Iris pigment epithelial cell (primary cell): ENCODE measurements at places on chromosomes 1 and 21.

- peak; percentile 22 for DNase-seq
Observed at GRCh38 chr21:31566064-31566463, 93.4 kb upstream of the SOD1 start.

DNA sequence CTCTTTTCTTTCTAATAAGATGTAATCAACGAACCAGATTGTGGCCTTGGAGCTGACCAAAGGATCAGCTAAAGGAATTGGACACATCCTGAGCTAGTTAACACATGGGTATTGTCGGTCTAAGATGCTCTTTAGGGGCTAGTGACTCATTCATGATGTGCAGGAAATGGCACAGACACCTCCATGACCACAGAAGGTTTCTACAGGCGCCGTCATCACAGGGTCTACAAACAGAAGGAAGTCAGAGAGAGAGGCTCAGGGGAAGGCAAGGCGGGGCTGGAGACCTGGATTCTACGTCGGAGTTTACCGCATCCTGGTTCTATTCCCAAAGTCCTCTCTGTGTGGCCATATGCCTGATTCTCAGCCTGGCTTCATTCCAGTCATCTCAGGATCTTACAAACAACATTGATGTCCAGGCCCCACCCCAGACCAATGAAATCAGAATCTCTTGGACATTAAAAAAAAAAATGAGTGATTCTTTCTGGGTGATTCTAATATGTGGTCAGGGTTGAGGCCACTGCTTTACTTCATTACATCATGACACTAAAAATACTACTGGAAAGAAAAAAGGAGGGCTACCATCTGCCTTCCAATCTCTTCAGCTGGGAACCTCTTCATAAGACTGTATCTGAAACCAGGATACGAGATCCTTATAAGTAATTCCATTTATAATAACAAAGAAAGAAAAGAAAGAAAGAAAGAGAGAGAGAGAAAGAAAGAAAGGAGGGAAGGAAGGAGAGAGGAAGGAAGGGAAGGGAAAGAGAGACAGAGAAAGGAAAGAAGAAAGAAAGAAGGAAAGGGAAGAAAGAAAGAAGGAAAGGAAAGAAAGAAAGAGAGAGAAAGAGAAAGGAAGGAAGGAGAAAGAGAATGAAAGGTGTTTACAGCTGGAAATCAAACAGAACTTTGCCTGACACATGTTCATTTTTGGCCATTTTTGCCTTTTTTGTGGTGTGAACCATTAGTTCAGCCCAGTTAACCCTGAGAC, 11.6 kb upstream of the KCNJ15 start:
- DNase-seq = peak; percentile 98

DNA sequence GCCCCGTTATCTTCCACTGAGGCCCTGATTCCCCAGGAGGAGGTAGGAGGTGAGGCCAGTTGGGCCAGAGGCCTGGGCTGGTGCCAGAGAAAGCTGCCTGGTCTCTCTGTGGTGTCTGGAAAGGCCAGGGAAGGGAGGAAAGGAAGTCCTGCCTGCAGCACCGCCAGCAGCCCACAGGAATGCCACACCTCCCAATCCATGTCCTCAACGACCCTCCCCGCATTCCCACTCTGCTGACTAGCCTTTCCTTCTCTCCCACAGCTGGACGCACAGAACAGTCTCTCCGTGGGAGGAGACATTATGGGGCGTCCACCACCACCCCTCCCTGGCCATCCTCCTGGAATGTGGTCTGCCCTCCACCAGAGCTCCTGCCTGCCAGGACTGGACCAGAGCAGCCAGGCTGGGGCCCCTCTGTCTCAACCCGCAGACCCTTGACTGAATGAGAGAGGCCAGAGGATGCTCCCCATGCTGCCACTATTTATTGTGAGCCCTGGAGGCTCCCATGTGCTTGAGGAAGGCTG, 18.0 kb downstream of the CSF1 start:
- DNase-seq = peak; percentile 63

DNA sequence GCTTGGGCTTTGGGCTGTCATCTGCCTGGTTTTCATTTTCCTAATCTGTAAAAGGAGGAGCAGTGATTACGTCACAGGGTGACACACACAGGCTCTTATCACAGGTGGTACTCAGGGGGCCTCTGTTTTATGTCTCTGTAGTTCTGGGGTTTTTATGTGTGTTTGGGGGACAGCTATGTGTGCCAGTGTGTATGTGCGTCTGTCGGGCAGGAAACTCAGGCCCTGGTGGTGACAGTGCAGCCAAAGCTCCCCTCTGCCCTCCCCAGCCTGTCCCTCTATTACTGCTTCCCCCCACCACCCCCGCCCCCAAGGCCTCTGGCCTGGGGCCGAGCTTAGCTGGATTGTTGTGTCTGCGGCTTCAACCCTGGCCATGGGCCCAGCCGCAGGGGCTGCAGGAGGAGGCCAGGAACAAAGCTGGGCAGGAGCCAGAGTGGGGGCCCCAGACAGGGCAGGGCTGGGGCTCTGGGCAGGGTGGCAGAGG, 13.3 kb downstream of the MFAP2 start:
- peak; percentile 84 for DNase-seq

GRCh38 chr1:22416555-22417454, 34.8 kb upstream of the ZBTB40 start:
- DNase-seq = peak; percentile 62

GRCh38 chr1:178341261-178341956, 155.4 kb downstream of the CLEC20A start:
- peak; percentile 89 for DNase-seq

GRCh38 chr1:26161415-26162219, 2.7 kb downstream of the FAM110D start:
- peak; percentile 60 for DNase-seq

GRCh38 chr1:246445503-246445902, 61.6 kb downstream of the SMYD3 start:
- DNase-seq = no peak

GRCh38 chr1:204803607-204804006, 67.1 kb upstream of the NFASC start:
- DNase-seq = no peak

- no peak for DNase-seq
Observed at GRCh38 chr1:85576266-85576641, 4.3 kb upstream of the CCN1 start.

DNA sequence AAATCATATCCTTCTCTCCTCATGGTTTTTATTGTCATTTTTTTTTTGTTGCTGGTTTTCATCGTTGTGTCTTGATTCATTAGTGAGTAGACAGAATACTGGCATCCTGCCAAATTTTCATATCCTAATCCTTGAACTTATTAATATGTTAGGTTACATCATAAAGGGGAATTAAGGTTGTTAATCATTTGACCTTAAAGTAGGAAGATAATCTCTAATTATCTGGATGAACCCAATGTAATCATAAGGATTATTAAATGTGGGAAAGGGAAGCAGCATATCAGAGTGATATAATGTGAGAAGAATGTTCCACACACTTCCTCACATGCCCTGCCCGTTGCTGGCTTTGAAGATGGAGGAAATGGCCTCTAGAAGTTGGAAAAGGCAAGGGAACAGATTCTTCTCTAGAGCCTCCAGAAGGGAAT, 299.7 kb downstream of the HMCN1 start:
- DNase-seq = peak; percentile 30

GRCh38 chr1:110339407-110340206, 430 bp downstream of the RBM15 start:
- peak; percentile 67 for DNase-seq

- DNase-seq = no peak
Observed at GRCh38 chr1:27342391-27342777, 562 bp downstream of the SYTL1 start.

GRCh38 chr1:147600119-147601111, 59.1 kb downstream of the BCL9 start:
- peak; percentile 35 for DNase-seq

DNA sequence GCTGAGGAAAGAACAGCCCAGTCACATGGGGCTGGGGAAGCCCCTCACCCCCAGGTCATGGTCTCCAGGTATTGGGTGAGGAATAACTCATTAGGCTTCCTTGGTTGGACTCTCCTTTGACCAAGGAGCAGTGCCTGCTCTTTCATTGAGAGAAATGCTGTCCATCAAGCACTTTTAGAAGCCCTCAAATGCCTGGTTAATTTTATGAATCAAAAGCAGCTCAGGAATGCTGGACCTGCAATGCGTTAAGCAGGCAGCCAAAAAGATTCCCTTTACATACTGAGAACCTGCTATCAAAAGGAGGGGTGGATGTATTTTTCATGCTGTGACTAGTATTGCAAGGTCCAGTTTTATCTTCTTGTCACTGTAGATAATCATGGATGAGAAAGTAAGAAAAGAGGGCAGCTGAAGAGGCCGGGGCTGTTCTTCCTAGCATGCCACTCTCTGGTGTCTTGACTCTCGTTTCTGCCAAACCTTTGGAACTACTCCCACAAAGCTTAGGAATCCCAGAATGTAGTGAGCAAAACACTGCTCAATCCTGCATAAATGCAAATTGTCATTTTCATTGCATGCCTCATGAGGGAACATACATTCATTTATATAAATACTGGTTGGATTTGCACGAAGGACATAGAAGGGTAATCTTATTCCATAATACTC, 2.1 kb upstream of the CD58 start:
- DNase-seq = no peak

GRCh38 chr1:160209321-160210046, 4.3 kb downstream of the PEA15 start:
- DNase-seq = peak; percentile 48

- no peak for DNase-seq
Observed at GRCh38 chr1:53417074-53417511, 42.1 kb upstream of the DMRTB1 start.

- no peak for DNase-seq
Observed at GRCh38 chr1:97646071-97646470, 274.8 kb downstream of the DPYD start.

- peak; percentile 47 for DNase-seq
Observed at GRCh38 chr1:43934101-43934985, 742 bp downstream of the ARTN start.

DNA sequence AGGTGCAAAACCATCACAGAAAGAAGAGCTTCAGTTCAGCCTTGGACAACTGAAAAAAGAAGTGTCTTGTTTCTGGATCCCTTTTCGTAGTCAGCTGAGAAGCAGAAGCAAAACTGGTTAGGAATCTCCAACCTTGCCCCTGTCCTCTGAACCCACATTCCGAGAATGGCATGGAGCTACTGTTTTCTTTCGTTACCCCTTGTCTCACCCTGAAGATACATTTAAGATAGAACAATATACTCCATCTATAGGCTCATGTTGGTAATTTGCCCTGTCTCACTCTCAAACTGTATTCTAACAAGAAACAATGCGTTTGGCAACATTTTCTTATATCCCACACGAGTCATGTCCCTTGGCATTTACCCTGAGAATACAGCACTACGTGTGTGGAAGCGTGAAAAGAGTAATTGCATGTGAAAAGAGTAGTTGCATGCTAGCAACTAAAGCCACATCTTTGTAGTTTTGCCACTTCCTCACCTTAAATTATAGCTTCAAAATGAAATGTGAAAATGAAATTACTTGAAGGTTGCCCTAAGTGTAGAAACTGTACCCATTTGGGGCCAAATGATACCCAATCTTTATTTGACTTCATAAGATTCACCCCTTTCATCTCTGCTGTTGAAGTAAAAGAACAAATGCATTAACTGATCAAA, 5.3 kb downstream of the SLAMF7 start:
- DNase-seq = no peak

DNA sequence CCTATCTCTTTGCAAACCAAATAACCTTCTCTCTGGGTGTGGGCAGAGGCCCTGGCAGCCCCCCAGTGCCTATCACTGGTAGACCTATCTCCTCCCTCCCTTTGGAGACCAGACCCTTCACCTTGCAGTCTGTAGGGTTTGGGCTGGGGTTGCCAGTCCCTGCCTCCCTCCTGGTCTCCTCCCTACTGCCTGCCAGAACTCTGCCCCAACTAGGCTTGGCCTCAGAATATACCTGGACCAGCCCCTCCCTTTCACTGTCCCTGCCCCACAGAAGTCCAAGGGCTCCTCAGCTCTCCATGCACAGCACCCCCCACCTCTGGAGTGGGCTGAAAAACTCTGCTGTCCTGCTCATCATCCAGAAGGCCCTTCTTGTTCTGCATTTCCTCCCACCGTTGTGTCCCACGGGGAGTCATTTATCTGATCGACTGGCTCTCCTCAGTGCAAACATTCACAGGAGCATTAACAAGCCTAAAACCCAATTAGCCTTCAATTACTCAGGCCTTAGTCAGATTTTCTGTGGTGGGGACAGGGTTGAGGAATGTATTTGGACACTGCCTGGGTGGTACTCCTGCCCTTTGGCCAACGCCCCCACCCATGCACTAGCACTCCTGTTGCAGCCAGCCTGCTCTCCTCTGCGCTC, 27.7 kb upstream of the DMBX1 start:
- no peak for DNase-seq

GRCh38 chr1:53047737-53048736, 14.0 kb upstream of the PODN start:
- DNase-seq = peak; percentile 92

GRCh38 chr1:94989398-94989797, 62.5 kb upstream of the CNN3 start:
- no peak for DNase-seq

DNA sequence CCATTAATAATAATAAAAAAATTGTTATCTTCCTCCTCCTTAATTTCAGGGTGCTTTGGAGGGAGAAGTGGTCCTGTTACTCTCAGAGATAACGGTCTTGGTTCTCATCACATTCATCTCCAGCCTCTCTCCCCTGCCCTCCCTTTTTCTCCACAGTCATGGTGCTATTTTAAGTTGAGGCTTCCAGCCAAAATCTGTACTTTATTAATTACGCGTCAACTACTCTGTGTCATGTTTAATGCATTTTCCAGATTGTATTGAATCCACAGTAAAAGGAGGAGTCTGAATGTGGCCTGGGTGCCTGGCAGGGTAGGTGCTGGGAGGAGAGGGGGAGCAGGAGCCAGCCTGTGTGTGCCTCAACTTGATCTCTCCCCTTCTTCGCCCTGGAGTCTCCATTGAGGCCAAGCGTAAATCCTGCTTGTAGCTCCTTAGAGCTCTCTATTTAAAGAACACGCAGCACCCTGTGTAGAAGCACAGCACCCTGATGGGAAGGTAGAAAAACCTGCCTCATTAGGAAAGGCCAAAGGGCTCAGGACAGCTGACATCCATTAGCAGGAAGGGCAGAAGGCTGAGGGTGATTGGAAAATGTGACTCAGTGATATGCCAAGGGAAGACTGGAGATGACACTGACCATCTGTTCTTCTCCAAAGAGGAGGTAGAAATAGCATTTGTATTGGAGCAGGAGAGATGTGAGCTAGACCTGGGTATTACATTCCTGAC, 82.4 kb downstream of the PLXNA2 start:
- DNase-seq = no peak

- no peak for DNase-seq
Observed at GRCh38 chr1:65109487-65109886, 38.5 kb upstream of the AK4 start.

DNA sequence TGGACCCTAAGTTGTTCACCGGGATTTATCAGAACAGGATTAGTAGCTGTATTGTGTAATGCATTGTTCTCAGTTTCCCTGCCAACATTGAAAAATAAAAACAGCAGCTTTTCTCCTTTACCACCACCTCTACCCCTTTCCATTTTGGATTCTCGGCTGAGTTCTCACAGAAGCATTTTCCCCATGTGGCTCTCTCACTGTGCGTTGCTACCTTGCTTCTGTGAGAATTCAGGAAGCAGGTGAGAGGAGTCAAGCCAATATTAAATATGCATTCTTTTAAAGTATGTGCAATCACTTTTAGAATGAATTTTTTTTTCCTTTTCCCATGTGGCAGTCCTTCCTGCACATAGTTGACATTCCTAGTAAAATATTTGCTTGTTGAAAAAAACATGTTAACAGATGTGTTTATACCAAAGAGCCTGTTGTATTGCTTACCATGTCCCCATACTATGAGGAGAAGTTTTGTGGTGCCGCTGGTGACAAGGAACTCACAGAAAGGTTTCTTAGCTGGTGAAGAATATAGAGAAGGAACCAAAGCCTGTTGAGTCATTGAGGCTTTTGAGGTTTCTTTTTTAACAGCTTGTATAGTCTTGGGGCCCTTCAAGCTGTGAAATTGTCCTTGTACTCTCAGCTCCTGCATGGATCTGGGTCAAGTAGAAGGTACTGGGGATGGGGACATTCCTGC, 3.9 kb upstream of the OLFML3 start:
- DNase-seq = peak; percentile 70
